ENCODE measurements at places on chromosomes 7 and 10.
A peak's percentile ranks its signal among the peaks of the same experiment; 100 is the strongest.

- no peak for DNase-seq
Observed at GRCh38 chr10:69047111-69047832, 40.6 kb upstream of the SRGN start.

GRCh38 chr10:8950978-8951377 lies 896.5 kb downstream of the GATA3 start:
- no peak for DNase-seq

- DNase-seq, result no peak
Observed at GRCh38 chr7:7668706-7669105, 28.2 kb downstream of the UMAD1 start.

- DNase-seq, result no peak
Observed at GRCh38 chr7:101995121-101995520, 177.7 kb downstream of the CUX1 start.

GRCh38 chr7:93359520-93360198 lies 127.5 kb downstream of the VPS50 start:
- no peak for DNase-seq

GRCh38 chr7:157475601-157476000 lies 138.8 kb downstream of the DNAJB6 start:
- no peak for DNase-seq

DNA sequence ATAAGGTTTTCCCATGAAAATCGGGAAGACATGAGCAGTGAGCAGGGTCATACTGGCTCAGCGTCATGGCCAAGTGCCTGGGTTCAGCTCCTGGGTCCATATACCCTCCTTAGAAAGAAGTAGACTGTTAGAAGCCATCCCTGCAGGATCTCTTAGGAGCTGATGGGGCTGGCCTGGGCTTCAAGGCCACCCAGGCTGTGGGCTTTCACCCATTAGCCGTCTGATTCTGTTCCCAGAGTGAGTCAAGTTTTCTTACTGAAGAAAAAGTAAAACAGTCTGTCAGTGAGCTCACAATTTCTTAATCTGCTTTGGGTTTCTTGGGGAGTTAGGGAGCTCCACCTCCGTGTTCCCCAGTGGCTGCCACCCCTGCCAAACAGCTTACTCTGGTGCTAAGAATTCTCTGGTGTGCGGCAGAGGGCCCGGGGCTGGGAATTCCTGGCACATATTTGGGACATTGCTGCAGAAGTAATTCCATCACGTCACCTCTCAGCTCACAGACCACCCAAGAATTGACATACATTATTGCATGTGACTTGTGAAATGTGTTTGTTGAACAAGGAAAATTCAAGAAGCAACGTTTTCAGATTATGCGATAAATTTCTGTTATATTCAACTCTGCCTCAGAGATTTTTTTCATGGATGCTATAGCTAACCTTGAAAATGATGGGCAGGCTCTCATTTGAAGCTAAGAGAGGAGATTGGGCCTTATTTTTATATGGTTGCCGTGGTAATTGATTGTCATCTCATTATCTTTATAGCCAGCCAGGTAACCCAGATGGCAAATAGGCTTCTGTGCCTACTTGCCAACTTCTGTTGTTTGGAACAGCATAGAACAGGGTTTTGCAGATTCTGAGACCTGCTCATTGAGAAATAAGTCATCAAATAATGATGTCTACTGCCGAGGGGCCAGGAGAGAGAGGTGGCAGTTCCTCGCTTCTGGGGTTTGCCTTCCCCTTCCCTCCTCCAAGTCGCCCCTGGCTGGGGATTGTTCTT lies 166.4 kb downstream of the CHN2 start:
- DNase-seq, result no peak

DNA sequence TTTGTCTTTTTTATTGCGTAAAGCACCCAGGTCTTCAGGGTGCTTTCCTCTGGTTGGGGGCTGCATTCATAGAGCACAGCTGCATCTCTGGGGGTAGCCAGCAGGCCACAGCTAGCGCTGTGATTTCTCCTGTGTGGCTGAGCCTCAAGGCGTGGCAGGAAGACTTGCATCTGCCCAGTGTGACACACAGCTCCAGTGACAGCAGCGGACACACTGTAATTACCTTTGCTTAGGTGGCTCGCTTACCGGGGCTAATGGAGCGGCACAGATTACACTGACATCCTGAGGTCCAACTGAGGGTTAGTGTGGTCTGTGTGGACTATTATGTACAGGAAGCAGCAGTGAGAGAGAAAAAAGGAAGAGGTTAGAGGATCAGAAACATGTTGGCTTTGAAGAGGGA lies 27.1 kb downstream of the ABCB4 start:
- no peak for DNase-seq

GRCh38 chr10:639001-639750 lies 50.3 kb downstream of the DIP2C start:
- no peak for DNase-seq

DNA sequence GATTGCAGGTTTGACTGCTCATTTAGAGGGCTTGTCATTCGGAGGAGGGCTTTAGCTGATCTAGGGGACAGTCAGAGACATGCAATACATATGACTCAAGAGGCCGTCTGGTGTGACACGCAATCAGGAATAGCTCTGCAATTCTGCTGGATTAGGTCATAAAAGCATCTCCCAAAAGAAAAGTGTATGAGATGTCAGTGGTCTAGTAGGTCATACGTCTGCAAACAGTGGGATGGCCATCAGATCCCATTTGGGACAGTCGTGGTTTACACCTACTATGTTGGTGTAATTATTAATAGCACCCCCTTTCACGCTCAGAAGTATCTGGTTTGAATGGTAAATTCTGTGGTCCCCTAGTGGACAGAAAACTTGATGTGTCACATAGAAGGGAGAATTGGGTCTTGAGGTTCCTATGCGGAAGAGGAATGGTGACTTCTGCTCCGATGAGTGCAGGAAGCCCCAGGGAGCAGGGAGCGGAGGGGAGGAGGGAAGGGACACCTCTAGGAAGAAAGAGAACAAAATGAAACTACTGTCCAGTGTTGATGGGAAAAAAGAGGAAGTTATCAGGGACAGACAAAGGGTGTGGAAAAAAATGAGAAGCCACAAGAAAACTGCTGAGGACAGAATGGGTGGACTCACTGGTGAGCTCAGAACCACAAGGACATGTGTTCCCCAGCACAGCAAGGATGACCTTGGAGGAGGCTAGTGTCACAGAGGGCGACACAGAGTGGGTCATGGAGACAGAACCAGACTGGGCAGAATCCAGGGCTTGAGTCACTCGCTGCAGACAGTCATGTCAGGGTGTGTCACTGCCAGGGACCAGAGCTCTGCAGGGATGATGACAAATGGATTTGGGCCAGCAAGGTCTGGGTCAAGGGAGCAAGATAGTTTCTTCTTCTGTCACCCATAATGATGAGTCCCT lies 59.9 kb downstream of the MAP3K8 start:
- DNase-seq, result peak; percentile 88

GRCh38 chr10:29324220-29324841 lies 35.5 kb downstream of the LYZL1 start:
- no peak for DNase-seq

GRCh38 chr7:16586081-16586874 lies 59.3 kb downstream of the ANKMY2 start:
- no peak for DNase-seq

DNA sequence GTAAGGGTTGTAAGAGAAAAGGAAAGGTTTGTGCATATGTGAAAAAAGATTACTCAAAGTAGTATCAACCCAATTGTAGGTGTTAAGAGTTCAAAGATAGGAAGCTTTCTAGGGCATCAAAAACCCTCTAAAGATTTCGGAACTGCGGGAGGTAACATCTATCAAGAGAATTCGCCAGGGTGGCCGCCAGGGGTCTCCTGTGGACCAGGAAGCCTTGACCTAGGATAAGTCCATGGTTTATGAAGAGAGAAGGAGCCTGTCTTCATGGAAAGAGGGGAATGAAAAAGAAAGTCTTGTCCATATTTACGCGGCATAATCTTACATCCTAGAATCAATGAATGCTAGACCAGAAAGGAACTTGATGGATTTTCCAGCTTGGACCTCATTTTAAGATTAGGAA lies 140.7 kb upstream of the CALCR start:
- no peak for DNase-seq

GRCh38 chr10:113452146-113452845 lies 100.6 kb upstream of the HABP2 start:
- no peak for DNase-seq

- no peak for DNase-seq
Observed at GRCh38 chr10:110431659-110432058, 66.0 kb upstream of the DUSP5 start.

Measured in CD4-positive, alpha-beta T cell treated with Interferon gamma for 1 hour (primary cell).